ENCODE measurements at places on chromosomes 5 and 9.
A peak's percentile ranks its signal among the peaks of the same experiment; 100 is the strongest.

DNA sequence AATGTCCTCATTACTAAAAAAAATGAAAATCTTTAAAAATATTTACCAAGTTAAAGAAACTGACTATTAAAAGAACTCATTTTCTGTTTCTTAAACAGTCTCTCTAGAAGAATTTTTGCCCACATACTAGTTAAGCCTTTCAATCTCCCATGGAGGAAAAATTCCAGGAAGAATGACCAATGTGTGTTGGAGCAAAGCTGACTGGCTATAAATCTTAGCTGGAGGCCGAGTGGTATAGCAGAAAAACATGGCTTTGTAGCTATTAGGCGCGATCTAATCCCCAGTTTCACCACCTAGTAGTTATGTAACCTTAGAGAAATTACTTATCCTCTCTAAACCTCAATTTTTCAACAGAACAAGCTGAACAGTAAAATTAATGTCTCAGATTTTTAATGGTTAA lies 135.5 kb upstream of the PRLR start:
- no peak for DNase-seq

DNA sequence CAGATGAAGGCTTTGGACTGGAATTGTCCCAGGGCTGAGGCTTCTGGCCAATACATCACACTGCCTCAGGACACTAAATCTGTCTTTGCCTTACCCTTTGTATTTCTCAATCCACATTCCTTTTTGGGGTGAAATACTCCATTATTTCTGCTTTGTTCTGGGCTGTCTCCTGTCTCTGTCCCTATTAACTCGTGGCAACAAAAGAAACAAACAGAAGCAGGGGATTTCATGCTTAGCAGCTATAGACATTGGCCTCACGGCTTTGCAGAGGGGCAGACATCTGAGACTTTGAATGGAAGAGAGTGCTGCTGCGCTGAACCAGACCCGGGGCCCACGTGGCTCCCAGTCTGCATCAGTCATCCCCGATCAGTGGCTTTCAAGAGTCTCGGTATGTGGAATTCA lies 129.7 kb downstream of the ARL15 start:
- DNase-seq, result peak; percentile 39

DNA sequence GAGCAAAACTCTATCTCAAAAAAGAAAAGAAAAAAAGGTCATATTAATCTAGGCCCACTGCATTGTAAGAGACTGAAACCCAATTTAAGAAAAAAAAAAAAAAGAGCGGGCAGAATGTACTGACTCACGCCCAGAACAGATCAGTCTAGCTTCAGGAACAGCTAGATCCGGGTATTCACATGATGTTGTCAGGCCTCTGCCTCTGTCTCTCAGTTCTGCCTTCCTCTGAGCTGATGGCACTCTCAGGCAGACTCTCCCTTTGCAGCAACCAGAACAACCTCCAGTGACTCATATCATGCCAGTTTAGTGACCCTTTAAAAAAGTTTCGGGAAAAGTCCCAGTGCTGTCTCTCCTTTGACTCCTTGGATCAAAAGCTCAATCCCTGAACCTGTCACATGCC lies 53.0 kb downstream of the NEURL1B start:
- no peak for DNase-seq

- DNase-seq, result no peak
These were observed 165.0 kb upstream of the GPR151 start for GRCh38 chr5:146680846-146681584.

DNA sequence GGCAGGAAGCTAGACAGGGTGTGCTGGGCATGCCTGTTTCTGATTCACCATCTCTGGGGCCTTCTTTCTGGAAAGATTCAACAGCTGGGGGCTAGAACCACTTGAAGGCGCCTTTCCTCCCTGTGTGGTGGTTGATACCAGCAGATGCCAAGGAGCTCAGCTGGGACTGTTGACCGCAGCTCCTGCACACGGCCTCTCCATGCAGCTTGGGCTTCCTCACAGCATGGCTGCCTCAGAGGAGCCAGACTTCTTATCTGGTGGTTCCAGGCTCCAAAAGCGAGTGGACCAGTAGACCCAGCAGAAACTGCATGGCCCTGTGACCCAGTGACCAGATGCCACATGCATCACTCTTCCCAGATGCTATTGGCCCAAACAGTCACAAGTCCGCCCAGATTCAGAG lies 74.7 kb upstream of the COL5A1 start:
- DNase-seq, result no peak

DNA sequence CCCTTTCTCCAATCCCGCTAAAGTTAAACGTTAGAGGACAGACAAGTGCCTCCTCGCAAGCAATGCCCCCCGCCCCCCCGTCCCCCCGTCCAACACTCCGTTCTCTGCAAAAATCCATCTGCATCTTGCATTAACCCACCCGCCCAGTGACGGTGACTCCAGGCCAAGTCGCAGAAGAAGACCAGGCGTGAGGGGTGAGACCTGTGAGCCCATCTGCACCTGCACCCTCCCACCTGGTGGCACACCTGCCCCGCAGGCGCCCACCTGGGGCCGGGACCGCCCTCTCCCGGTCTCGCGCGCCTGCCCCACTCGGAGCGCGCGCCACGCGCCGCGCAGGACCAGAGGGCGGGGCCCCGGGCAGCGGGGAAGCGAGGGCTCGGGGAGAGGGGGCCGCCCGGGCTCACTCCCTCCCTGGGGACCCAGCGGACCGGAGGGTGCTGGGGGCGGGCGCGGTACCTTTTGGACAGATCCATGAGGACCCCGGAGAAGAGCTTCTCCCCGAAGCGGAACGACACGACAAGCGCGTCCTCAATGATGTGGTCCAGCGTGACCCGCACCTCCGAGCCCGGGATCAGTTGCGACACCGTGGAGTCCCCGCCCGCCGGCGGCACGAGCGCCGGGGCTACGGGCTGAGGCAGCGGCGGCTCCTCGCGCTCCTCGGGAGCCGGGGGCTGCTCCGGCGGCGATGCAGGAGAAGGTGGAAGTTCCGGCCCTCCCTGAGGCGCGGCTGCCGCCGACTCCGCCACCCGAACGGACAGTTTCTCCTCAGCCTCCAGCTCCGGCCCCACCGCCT lies 705 bp downstream of the PWWP2A start:
- DNase-seq, result no peak

- DNase-seq, result no peak
These were observed 93.5 kb upstream of the CACNA1B start for GRCh38 chr9:137784046-137784445.

DNA sequence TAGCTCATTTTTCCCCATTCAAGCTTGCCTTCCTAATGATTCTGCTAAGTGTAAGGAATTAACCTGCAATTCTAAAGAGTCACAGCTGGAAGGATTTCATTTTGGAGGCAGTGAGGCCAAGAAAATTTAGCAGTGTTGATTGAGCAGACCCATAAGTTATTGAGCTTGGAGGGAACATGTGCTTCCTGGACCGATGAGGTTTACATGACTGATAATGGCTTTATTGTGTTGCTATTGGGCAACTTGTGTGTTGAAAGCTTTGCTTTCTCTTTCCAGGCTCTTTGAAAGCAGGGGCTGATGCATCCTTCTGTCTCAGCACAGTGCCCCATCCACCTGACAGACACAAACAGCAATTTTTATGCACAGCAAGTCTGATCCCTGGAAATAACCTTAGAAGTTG lies 398.9 kb upstream of the PCSK5 start:
- DNase-seq, result no peak

- DNase-seq, result no peak
These were observed 158.1 kb downstream of the FGF1 start for GRCh38 chr5:142527664-142528295.

GRCh38 chr9:129489838-129490582 lies 130.9 kb downstream of the C9orf50 start:
- peak; percentile 64 for DNase-seq

- peak; percentile 50 for DNase-seq
These were observed 545.2 kb downstream of the CSNK1G3 start for GRCh38 chr5:124056991-124057723.

- DNase-seq, result no peak
These were observed 101.5 kb downstream of the VAV2 start for GRCh38 chr9:133890583-133890982.

GRCh38 chr9:138097501-138097991 lies 220.0 kb downstream of the CACNA1B start:
- DNase-seq, result no peak

DNA sequence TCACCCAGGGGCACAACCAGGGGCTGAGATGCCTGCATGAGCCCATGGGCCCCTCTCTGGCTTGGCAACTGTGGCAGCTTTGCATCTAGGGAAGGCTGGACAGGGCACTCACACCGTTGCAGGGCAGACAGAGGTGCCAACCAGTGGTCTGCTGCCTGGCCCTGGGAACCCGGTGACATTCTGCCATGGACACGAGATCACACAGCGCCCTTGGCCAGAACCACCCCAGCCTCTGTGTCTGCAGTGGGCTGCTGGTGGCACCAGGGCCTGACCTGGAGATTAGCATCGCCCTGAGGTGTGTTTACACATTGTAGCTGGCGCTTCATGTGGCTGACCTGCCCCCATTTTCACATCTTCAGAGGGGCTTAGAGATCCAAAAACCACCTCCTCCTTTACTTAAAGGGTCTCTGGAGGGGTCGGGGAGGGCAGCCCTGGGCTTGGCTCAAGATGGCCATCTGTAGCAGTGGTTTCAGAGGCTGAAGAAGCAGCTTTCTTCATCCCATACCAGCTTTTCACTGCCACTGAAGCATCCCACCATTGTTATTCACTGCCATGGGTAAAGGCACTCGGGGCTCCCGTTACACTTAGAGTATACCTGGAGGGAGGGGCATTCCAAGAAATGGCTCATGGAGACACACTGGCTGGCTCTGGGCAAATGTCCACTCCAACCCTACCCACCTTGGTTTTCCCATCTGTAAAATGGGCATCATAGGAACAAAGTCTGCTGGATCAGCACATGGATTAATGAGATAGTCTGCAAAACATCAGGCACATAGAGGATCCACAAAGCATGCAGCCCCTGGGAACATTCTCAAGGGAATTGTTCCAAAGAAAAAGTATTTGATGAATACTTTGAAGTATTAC lies 11.4 kb downstream of the DCANP1 start:
- DNase-seq, result no peak

GRCh38 chr5:155897761-155898160 lies 429.2 kb upstream of the SGCD start:
- DNase-seq, result no peak

- DNase-seq, result no peak
These were observed 439.3 kb downstream of the DTWD2 start for GRCh38 chr5:118548761-118549720.

DNA sequence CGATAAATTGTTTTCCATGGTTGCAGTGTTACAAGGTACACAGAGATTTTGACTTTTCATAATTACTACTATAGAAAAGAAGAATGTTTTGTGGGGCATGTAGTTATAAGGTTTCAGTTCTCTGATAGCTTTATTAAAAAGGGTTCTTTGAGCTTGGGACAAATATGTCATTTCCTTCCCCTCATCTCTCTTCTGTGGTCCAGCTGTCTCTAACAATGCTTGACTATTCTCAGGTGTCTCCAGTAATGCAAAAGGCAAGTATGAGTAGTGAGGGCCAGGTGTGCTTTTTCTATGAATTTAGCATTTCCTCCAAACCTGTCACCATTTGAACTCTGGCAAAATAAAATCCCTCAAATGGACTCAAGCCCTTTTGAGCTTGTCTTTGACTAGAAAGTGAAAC lies 84.3 kb downstream of the SLF1 start:
- DNase-seq, result no peak

DNA sequence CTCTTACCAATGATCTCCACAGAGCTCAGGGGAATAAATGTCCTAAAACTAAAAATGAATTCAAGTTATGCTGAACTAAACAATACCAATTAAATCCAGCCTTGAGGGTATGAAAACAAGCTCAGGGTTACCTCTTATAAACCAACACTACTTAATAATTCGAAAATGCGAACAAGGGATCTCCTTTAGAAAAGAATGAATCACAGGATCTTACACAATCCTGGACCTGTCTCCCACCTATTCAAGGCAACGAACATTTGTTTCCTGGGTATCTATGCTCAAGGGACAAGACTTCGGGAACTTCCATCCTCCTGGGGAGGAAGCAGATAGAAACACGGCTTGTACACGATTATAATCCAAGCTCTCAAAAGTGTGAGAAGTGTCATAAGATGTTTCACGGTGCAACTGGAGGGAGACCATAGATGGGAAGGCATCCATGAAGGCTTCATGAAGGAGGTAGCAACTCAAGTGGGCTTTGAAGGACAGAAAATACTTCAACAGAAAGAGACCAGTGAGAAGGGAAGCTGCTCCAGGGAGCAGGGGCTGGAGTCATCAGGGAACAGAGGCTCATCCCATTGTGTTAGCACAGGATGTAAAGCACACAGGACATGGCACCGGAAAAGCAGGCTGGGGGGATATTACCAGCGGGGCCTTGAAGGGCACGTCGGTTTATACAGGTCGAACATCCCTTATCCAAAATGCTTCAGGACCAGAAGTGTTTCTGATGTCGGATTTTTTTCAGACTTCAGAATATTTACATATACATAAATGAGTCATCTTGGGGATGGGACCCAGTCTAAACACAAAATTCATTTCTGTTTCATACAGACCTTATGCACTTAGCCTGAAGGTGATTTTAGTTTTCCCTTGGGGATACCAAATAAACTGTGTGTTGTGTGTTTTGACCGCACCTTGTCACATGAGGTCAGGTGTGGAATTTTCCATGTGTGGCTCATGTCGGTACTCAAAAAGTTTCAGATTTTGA lies 87.4 kb downstream of the TLE1 start:
- no peak for DNase-seq

GRCh38 chr9:29311221-29311620 lies 1737.9 kb upstream of the C9orf72 start:
- DNase-seq, result no peak

DNA sequence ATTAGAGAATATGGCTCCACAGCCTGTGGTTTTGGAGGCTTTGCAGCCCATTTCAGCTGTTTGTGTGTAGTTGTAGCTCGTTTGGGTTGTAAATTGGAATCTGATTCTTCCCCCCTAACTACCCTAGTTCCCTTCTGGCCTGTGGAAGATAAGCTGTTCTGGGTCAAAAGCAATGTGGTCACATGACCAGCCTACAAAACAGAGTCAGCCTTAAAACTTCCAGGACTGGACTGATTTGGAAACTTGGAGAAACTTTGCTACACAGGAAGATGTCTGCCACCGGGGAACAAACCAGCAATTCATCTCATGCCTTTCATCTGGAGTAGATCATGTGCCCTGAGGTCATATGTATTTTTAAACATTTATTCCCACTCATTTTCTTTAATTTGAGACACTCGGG lies 83.8 kb downstream of the DAPK1 start:
- no peak for DNase-seq

DNA sequence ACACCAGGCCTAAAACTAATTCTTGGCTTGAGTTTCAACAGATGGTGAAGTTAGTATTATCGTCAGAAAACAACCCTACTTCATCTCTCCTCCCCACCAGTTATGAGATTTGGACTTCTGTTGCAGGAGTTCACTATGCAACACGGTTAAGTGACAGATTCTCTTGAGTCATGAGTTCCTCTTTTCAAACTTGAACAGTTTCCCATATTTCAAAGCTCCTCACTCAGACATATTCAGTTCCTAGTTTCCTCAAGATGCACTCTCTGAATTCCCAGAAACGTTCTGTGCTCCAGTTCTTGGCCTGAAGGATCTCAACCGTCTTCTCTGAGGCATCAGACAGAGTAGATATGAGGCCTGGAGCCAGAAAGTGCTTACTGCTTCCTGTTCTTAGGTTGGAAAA lies 7.3 kb upstream of the PTGER4 start:
- no peak for DNase-seq

- DNase-seq, result peak; percentile 42
These were observed 438 bp upstream of the PAPPA start for GRCh38 chr9:116152941-116153764.

GRCh38 chr5:56900858-56901578 lies 8.4 kb upstream of the SETD9 start:
- peak; percentile 18 for DNase-seq

GRCh38 chr9:127162046-127162863 lies 39.8 kb upstream of the ANGPTL2 start:
- DNase-seq, result no peak

All from right kidney (tissue), 9 donors.